ENCODE measurements at places on chromosomes 3 and 15.

DNA sequence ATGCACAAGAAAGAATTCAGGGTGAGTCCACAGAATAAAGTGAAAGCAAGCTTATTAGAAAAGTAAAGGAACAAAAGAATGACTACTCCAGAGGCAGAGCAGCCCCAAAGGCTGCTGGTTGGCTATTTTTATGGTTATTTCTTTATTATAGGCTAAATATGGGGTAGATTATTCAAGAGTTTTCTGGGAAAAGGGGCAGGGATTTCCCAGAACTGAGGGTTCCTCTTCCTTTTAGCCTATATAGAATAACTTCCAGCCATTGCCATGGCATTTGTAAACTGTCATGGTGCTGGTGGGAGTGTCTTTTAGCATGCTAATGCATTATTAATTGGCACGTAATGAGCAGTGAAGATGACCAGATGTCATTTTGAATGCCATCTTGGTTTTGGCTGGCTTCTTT lies 13.6 kb downstream of the GLDN start:
- no peak for DNase-seq

DNA sequence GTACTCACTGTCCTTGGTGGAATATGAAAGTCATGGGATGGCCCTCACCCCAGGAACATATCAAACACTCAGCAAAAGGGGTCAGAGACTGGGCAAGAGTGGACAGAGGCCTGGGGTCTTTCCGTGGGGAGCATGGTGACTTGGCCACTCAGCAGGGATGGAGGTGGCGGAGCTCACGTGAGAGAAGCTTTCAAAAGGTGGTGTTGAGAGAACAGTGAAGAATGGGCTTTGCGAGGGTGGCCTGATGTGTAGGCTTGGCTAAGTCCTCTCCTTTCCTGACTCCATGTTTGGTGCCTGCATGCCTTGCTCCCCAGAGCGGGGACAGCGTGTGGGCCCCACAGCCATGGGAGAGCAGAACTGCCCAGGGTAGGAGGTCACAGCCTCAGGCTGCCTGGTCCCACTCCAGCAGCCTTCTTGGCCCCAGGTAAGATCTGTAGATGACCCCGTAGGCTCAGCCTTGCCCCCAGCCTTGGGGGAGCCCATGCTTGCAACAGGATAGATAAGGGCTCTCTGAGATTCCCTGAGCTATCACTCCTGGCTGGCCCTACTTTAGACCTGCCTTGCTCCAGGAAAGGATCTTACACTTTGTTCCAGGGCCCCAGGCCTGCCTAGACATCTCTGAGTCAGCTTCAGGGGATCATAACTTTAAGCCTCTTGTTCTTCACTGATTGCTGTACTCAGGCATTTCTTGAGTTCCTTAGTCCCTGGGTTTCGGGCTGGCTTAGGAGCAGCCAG lies 17.0 kb downstream of the RPLP1 start:
- DNase-seq, result no peak

DNA sequence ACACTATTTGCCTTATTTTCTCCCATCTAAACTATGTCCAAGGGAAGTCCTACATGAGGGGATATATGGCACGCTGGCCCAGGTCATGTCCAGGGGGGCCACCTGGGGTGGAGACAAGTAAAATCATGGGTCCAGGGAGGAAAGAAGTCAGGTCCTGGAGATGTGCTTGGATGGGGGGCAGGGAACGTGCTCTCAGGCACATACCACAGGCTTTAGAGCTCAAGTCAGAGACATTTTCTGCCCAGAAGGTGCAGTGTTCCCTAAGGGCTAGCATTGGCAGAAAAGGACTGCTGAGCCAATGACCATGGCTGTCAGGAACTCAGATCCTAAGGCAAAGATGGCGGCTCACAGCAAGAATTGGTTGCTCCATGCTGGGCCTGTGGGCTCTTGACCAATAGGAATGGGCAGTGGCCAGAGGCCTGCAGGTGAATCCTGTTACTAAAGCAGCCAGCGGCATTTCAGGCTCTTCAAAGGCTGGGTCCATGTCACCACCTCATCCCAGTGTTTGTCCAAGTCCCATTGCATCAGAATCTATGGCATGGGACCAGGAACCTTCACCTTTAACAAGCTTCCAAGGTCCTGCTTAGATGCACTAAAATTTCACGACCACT lies 175.0 kb downstream of the RPLP1 start:
- DNase-seq, result no peak

GRCh38 chr3:184711493-184712247 lies at the start of gene MAGEF1:
Gene MAGEF1, minus strand, starts transcription at chr3:184712064. Its CDS starts 243 bp downstream, at chr3:184711821.
- DNase-seq, result peak; percentile 72

DNA sequence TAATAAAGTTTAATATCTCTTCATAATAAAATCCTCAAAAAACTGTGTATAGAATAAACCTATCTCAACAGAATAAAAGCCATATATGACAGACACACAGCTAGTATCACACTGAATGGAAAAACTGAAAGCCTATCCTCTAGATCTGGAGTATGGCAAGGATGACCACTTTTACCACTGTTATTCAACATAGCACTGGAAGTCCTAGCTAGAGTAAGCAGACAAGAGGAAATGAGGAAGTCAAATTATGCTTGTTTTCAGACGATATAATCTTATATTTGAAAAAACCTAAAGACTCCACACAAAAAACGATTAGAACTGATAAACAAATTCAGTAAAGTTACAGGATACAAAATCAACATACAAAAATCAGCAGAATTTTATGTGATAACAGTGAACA lies 57.4 kb upstream of the DIPK2A start:
- DNase-seq, result no peak

DNA sequence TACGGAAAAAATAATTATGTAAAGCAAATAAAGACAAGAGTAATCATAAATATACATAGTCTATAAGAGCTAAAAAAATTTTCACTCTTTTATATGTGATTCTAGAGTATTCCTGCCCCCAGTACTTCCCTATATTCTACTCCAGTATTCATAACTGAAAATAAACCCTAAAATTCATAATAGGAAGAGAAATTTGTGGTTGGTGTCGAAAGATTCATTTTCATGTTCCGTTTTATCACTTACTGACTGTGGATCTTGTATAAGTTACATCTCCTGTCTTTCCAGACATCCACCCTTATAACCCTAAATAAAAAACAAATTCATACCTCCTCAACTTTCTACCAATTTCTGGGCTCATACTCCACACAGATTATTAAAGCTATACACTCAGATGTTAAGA lies 16.0 kb upstream of the MBNL1 start:
- no peak for DNase-seq

DNA sequence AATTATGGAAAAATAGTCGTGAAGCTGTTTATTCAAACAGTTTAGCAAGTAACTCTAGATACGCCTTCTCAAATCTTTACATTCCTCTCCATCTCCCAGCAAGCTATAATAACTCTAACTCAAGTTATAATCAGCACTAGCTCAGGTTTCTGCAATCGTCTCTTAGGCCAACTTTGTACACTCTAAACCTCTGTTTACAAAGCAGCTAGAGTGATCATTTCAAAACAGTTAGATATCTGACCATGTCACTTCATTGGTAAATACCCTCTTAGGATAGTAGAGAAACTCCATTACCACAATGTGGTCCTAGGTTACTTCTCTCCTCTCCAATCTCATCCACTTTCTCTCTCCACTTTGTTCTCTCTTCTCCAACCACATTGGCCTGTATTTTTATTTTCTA lies 31.2 kb downstream of the PLOD2 start:
- no peak for DNase-seq

DNA sequence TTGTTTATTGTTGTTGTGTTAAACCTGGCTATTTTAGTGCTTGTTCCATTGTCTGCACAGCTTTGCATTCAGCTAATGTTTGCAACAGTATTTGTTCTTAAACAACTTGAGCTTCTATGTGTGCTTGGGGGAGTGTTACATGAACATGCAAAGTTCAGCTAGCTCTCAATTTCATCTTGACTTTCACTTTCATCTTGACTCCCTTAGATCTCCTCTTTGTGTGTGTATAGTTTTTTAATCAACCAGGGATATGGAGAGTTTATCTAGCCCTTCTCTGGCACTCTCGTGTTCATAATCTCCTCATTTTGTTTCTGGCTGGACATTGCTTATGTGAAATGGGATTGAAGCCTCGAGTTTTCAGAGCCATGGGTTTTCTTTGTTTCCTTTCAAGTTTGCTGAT lies 212.4 kb upstream of the ZBTB20 start:
- no peak for DNase-seq

GRCh38 chr3:46564190-46565021 lies 1.7 kb downstream of the LRRC2 start:
- DNase-seq, result no peak

- DNase-seq, result no peak
Observed at GRCh38 chr15:45689616-45690015, 54.8 kb downstream of the SQOR start.
